Tibial nerve (tissue), 4 donors: ENCODE measurements at places on chromosomes 6 and 20.

- DNase-seq, result no peak
Observed at GRCh38 chr6:11601776-11602605, 64.4 kb downstream of the TMEM170B start.

DNA sequence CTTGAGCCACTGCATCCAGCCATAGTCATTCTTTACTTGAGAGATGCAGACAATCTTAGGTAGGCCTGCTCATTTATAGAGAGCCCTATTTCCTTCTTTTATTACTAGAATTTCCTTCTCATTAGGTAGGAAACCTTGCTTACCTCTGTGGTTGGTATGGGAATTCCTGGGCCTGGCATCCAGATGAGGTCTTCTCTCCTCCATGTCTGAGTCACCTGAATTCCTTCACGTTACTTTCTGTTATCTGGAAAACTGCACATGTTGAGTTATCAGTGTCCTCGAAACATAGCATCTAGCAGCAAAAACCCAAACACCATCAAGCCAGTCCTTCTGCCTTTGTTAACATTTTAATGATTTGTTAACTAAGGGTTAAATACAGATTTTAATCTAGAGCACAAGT is 2.2 kb downstream of the ZNFX1 start:
- no peak for DNase-seq

DNA sequence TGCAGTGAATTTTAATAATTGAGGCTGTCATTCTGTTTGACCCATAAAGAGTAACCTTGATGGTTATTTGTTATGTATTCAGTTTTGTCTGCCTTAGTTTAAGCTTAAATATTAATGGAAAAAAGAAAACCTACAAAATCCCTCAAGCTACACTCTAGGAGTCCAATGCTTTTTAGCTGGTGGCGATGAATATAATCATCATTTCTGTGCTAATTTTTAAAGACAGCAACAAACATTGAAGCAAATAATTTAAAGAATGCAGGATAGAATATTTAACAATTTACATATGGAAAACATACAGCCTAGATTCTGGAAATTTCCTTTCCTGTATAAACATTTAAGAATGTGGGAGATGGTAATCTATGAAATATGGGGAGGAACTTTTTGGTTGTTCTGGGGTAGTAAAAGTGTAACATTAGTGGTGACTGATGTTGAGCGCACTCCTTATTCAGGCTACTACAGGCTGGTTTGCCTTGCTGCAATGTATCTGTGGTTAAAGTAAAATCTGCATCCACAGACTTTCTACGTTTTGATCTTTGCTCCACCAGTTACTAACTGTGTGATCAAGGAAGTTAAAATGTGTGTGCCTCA is 287.9 kb upstream of the DEFB112 start:
- no peak for DNase-seq

- DNase-seq, result no peak
Observed at GRCh38 chr6:166989427-166990032, 9.7 kb upstream of the CEP43 start.

DNA sequence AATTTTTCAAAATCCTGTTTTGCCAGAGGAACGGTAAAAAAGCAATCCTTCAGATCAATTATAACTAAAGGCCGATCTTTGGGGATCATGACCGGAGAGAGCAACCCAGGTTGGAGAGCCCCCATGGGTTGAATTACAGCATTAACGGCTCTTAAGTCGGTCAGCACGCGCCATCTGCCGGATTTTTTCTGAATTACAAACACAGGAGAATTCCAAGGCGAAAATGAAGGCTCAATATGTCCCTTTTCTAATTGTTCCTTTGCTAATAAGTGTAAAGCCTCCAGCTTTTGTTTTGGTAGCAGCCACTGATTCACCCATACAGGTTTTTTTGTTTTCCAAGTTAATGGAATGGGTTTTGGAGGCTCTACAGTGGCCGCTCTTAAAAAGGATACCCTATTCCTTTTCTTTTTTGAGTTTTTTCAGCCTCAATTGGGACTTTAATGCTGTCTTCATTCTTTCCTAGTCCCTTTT is 16.9 kb upstream of the PTCRA start:
- peak; percentile 90 for DNase-seq

DNA sequence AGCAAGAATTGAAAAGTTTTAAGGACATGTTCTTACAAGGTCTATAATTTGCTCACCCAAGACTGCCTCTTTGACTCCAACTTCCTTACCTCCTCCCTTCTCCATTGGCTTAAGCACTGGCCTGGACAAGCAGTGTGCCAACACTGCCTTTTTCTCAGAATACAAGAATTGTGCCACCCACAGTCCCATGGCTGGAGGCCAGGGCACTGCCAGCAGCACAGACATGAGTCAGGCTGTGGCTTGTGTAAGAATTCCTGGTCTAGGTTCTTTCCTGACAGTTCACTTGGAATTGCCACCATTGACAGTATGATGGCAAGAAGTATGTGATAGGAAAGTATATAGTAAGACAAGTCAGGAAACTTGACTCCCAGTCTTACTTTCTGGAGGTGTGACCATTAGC is 202.7 kb upstream of the MARCKS start:
- peak; percentile 71 for DNase-seq

DNA sequence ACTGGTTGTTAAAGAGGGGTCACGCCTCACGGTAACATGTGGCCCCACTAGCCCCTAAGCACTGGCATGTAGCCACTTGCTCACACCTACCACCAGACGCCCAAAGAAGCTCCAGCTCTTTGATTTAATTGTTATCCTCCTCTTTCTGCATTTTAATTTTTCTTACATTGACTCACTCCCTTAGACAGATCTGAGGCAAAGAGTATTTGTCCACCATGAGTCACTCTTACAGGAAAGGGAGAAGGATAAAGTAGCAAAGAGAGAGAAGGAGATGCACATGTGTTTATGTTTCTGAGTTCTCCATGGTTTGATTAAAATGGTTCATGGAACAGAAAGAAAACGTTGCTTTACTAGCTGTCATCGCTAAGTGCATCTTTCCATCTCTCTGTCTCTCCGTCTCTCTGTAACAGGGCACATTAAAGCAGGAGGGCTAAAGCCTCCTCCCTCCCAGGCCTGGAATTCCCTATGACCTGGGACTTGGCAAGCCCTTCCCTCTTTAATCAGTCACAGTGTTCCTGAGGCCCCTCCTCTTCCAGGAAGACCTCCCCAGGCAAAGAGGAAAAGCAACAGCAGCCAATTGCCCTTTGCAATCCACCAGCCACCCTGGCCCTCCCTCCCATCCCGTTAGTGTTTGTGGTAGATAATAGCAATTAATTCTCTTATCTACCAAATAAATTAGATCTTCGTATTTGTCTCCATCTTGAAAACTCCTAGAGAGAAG is 112.8 kb upstream of the TSHZ2 start:
- no peak for DNase-seq

DNA sequence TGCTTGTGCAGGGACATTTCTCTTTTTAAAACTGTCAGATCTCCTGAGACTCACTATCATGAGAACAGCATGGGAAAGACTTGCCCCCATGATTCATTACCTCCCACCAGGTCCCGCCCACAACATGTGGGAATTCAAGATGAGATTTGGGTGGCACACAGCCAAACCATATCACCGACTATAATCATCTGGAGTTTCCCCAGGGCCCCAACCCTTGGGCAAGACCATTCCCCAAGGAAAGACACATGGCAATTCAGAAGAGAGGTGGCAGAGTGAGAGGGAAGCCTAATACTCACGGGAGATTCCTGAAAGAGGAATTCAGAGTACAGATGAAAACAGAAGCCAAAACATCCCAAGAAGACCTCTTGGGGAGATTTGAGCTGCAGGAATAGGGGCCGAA is 291.0 kb upstream of the PLCB4 start:
- DNase-seq, result no peak

GRCh38 chr20:33684533-33685327 is 1.5 kb downstream of the E2F1 start:
- DNase-seq, result no peak

GRCh38 chr20:39268981-39269461 is 306.9 kb downstream of the DHX35 start:
- peak; percentile 30 for DNase-seq

DNA sequence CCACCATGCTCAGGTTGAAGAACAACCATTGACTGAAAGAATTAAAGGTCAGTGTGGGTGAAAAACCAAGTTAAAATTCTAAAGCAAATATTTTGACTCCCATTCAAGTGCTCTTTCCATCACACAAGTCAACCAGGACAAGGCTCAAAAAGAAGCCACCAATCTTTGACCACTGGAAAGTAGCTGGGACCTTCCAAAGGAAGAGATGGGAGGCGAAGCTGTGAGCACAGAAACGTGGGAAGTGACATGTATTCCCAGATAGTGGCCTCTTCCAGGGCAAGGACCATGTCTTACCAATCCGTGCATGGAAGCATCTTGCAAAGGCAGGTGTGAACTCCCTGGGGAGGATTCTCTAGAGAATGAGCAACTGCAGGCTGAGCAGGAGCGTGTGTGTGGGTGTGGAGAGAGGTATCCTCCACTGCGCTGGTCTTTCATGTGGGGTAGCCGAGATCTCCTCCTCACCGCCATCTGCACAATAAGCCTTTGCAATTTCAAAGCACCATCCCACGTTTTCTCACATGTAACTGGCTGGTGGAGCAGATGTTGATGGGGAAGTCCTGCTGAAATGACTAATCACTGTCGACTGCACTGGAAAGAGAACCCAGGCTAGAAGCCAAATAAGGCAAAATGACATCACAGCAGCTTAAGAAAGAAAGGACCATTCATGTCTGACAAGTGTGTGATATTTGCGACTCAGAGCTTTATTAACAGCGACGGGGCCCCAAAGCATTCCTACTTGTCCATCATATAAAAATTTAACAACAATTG is 189.4 kb upstream of the RREB1 start:
- DNase-seq, result no peak

- no peak for DNase-seq
Observed at GRCh38 chr20:10501402-10501801, 66.3 kb downstream of the SLX4IP start.

DNA sequence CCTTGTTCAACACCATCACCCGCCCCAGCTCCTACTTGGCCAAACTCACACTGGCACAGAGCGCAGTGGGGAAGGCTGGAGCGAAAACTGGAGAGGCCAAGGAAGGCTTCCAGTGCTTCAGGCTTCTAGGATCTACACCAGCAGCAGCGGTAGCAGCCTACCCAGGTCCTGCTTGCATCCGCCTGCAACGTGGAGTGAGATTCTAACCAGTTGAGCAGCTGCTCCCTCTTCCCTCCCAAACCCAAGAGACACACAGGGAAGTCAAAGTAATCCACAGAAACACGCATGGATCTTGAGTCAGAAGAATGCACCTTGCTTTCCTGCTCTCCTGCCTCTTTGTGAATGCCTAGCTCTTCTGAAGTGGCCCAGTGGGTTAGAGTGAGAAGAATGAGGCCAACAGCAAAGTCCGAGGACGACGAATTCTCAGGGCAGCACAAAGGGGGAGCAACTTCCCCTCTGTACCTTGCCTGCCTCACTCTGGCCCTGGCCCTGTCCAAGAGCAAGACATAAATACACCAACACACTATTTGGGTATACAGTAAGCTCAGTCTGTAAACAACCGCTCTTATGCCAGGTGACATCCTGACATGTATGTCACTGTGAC is 95.9 kb upstream of the FOXQ1 start:
- DNase-seq, result no peak

DNA sequence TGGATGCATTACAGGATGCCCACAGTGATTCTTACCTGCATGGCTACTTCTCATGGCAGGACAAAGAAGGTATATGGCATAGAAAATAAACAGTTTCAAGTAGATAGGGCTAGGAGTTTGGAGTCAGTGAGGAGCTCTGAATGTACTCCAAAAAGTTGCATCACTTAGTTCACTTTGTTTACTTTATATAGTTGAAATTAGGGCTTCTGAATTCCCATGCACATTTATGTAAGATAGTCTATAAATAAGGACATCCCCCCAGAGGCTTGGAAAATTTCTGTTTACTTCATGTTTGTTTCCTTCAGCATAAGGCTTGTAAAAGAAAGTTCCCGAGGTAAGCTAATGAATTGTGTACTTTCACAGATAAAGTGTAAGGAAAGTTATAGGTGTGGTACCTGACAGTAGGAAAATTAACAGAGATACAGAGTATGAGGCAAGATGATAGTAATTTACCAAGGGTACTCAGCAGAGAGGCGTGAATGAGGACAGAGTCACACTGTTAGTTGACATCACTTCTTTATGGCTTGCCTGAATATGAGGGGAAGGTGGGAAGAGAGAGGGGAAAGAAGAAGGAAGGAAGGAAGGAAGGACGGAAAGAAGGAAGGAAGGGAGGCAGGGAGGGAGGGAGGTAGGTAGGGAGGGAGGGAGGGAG is 51.1 kb downstream of the ADTRP start:
- no peak for DNase-seq

- DNase-seq, result no peak
Observed at GRCh38 chr6:33600761-33601160, 20.4 kb upstream of the ITPR3 start.

- no peak for DNase-seq
Observed at GRCh38 chr6:105304366-105304765, 98.5 kb downstream of the PREP start.

GRCh38 chr6:87628424-87628823 is 38.5 kb downstream of the ORC3 start:
- no peak for DNase-seq

GRCh38 chr6:22095836-22096235 is 201.0 kb downstream of the PRL start:
- DNase-seq, result no peak

- DNase-seq, result no peak
Observed at GRCh38 chr20:47850146-47850545, 64.9 kb upstream of the SULF2 start.

DNA sequence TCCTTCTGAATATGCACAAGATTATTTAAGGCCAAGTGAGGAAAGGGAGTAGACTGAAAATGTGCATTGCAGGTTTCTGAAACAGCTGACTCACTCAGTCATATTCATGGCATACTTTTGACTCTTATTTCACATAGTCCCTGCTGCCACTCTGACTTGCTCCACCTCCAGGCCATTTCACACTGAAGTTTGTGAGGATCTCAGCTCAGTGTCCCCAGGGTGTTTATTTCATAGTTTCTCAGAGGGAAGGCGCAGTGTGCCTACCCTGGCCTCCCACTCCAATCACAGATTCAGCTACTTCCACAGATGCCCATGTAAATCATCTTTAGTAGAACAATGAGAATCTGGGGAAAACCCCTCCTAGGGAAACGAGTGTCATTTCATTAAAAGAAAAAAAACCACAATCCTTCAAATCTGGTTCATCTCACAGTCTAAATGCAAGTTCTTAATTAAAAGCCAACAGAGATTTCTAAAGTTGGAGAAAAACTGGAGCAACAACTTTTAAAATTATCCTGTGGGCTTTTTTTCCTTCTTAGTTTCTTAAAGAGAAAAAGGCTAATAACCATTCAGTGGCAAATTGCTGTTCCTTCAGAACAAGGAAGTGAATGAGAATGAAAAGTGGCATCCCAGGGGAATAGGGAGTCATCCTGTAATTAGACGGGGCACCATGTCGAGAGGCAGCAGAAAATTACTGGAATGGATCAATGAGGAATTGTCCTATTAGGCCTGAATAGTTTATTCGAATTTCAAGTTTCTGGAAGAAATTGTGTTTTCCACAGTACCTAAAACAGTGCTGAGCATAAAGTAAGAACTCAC is 133.6 kb downstream of the TFAP2B start:
- DNase-seq, result no peak

DNA sequence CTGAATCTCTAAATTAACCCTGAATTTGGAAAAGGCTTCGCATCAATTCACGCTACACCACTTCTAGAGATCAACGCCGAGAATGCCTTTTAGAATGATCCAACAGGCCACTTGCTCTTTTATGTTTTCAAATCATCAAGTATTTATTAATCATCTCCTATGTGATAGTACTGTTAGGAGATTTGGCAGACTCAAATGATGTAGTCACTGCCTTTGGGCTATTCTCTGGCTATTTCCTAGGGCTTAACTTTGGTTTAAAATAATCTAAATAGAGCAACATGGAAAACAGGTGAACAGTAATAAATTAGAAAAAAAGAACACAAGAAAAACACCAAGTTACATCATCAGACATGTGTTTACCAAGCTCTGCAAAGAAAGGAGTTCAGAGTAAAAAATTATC is 140.3 kb downstream of the TENT5A start:
- DNase-seq, result no peak
